ENCODE measurements at places on chromosomes 13 and 19.

DNA sequence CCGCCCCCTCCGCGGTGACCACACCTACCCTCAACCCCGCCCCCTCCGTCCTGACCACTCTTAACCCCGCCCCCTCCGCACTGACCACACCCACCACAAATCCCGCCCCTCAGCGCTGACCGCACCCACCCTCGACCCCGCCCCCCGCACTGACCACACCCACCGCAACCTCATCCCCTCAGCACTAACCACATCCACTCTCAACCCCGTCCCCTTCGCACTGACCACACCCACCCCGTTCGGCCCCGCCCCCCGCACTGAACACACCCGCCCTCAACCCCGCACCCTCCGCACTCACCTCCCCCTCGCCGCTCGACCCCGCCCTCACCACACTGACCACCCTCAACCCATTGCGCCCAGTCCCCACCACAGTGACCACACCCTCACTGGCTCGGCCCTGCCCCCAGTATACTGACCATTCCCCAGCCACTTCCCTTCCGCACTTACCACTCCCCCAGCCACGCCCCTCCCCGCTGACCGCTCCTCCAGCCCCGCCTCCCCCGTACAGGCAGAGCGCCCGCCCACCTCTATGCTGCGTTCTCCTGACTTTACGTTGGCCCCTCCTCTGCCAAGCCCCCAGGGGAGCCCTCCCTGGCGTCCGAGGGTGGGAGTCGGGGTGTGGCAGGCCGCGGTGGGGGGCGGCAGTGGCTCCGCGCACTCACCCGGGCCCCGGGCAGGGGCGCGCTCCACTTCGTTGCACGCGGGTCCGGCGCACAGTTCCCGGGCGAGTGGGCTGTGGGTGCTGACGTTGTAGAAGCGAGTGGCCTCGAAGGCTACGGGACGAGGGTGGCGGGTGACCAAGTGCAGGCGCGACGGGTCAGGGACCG is 8.4 kb downstream of the F2RL3 start:
- DNase-seq = no peak

DNA sequence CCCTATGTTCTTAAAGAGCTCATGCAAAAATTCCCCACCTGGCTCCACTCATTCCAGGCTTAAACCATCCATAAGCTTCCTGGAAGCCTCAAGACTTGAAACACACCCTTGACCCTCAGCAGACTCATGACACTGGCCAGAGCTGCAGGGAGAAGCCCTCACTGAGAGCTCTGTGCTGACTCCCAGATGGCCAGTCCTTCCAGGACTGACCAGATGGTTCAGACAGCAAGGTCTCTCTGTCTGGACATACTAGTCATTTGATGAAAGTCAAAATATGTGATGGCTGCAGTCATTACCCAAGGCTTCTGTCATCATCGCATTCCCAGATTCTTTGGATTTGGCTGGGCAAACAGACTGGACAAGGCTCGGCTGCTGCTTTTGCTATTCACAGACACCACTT is 397.4 kb downstream of the FOXO1 start:
- DNase-seq = no peak

DNA sequence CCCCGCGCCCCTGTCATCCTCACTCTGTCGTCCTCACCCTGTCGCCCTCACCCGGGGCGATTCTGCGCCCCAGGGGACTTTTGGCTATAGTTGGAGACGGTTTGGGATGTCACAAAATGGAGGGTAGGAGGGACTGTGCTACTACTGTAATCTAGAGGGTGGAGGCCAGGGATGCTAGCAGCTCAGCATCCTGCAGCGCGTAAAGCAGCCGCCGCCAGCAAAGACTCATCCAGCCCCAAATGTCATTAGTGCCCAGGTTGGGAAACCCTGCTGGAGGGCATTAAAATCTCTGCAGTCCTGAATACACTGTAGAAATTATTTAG is 362 bp downstream of the ZNF557 start:
- no peak for DNase-seq

DNA sequence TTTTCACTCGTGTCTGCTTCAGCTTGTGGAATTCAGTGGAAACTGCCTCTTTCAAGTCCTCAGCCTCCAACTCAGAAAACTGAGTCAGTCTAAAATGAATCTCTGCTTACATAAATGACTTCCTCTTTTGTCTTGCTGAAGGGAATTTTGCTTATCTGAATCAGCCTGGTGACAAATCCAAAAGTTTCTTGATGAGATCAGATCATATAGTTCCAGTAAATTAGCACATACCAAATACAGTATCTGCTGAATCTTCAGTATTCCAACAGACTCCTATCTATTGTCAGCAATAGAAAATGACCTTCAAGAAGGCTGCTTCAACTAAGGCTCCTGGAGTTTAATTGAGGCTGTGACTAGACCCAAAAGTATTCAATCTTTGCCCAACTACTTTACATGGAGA is 290.0 kb downstream of the MZT1 start:
- no peak for DNase-seq

DNA sequence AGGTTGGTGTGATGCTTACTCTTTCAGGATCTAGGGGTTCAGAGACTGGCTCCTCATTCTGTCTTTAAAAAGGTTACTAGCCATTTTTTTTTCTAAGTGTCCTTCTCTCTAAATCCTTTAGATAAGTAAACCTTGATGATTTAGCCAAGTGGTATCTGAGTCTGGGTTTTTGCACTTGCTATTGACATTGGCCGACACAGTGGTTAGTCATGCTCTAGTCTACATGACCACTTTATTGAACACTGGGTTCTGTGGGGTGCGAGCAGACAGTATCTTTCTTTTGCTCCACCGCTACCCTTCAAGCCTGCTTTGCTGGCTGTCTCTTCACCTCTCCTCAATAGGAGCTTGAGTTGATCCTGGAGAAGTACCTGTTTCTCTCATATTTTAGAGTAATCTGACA is 6.2 kb upstream of the NUP58 start:
- DNase-seq = no peak

DNA sequence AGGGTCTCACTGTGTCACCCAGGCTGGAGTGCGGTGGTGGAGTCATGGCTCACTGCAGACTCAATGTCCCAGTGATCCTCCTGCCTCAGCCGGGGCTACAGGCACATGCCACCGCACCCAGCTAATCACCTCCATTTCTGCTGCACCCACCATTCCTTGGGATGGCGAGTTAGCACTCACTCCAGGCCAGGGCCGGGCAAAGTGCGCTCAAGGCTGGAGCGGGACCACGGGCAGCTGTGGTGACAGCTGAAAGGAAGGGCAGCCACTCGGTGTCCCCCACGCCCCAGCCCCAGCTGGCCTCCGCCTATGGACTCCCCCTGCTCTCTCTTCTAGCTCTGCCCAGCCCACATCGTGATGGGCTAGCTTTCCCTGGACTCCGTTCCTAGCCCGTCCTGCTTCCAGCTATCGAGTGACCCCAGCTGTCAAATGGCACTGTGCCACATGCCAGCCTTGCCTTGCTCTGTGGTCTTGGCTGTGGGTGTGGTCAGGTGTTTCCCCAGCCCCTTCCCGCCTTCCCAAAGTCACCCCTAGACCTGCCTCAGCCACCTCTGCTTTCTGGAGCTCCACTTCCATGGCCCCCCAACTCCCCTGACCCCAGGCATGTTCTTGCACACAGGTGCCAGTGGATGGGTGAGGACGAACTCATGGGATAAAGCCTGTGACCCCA is 4.1 kb downstream of the MICOS13 start:
- DNase-seq = no peak

DNA sequence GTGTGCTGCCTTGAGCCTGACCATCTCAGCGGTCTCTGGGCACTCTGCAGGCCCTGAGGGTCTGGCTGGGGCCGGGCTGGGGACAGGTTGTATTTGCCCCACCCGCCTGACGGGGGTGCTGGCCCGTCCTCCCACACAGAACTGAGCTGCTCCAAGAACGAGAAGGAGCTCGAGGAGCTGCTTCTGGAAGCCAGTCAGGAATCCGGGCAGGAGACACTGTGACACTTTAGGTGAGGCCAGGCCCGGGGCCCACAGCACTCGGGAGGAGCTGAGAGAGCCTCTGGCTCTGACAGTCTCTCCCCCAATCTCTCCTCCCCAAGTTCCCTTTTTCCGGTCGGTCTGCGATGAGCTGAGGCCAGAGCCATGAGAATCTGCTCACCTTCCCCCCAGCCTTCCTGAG is 14.5 kb downstream of the NKPD1 start:
- no peak for DNase-seq

GRCh38 chr19:38373907-38374331 is 452 bp upstream of the PSMD8 start:
- no peak for DNase-seq

- no peak for DNase-seq
These were observed 332.6 kb upstream of the DACH1 start for GRCh38 chr13:72199640-72200039.

DNA sequence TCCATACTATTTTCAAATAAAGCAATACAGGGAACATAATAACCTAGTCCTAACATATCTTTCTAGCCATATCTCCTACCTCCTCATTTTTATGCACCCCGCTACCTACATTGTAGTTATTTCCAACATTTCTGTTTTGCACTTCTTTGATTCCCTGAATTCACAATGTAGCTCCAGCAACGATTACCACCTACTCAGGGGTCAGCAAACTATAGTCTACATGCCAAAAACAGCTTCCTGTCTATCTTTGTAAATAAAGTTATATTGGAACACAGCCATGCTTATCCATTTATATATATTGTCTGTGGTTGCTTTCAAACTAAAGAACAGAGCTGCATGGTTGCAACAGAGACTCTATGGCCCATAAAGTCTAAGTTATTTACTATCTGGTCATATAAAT is 16.7 kb downstream of the MYCBP2 start:
- DNase-seq = no peak

DNA sequence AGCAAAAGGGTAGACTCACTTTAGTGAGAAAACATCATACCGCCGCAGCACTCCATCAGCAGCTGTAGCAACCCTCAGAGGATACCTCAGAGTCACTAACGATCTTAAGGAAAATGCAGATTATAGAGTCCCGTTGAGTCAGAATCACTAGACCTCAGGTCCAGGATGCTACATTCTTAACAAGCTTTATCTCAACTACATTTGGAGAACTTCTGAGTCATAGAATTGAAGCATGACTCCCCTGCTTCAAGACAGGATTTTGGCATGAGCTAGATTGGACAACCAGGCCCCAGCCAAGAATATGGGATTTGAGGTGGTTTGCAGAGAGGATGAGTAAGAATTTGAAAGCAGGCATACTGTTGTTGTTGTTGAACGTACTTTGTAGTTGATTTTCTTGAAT is 118.9 kb upstream of the UBL3 start:
- no peak for DNase-seq

DNA sequence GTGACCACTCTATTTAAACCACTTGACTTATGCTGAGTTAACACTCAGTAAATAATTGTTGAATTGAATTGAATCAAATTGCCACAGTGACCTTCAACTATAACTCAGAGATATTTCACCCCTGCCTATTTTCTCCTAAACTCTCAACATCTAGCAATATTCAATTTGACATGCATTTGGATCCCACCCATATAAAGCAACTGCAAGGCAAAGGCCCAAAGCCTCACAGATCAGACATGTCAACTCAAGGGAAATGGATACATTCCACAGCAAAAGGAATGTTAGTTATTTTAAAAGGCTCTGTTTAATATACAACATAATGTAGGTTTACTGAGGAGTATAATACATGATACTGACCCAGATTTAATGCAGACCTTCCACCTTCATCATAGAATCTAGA is 107.4 kb downstream of the KCTD12 start:
- DNase-seq = no peak

GRCh38 chr19:10420444-10421239 is at the start of gene PDE4A:
Gene PDE4A (plus strand): TSS chr19:10420538. CDS start chr19:10420765, 227 bp downstream.
- peak; percentile 13 for DNase-seq

GRCh38 chr19:18969931-18970659 is 29.1 kb upstream of the HOMER3 start:
- DNase-seq = no peak

Measured in NCI-H1694 treated with DMSO at 0.1 percent for 48 hours (cell line).